ENCODE measurements at places on chromosomes 11 and 22.

GRCh38 chr11:17273211-17273610 lies 3.3 kb upstream of the NUCB2 start:
- no peak for DNase-seq

GRCh38 chr11:132844956-132845696 lies 687.2 kb downstream of the OPCML start:
- DNase-seq = no peak

- DNase-seq = no peak
These were observed 42.6 kb downstream of the TST start for GRCh38 chr22:36976606-36977005.

- no peak for DNase-seq
These were observed 310.8 kb upstream of the PITPNB start for GRCh38 chr22:28229566-28230485.

DNA sequence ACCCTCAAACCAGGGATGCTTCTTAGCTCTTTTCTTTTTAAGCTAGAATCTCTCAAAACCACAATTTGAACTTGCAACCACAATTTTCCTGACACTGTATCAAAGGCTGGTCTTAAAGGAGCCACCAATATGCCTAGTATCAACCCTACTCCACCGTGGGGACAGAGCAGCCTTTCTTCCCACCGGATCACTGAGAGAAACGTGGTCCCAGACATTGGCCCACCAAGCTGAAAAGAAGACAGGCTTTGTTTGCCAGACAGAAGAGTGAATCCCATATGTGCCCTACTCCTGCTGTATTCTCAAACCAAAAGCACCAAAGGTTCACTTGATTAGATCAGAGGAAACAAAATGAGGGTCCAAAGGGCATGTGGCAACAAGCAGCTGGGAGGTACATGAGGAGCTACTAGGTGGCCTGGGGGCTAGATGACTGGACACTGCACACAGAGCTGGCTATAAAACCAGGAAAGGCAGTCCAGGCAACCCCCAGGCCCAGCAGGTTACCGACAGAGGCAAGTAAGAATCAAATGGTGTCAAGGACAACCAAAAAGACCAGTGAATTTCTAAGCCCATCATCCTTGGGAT lies 3.6 kb upstream of the VWCE start:
- no peak for DNase-seq

DNA sequence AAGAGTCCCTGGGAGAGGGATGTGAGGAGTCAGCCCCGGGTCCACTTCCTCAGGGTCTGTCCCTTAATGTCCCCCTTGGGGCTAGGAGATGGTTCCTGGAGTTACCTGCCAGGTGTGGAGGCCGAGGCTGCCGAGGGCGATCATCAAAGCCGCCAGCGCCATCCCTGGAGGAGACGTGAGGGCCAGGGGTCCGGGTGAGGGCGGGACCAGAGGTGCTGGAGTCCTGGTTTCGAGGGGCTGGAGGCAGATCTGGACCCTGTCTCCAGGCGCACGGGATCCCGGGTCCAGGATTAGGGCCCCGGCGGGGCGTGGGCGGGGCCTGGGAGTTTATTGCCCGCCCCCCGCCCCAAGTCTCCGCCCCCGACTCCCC lies at the start of gene ART5:
Gene ART5 (minus strand): TSS at position 292 of the 370 bp plus-strand sequence. CDS start 130 bp downstream, at position 162.
- no peak for DNase-seq

DNA sequence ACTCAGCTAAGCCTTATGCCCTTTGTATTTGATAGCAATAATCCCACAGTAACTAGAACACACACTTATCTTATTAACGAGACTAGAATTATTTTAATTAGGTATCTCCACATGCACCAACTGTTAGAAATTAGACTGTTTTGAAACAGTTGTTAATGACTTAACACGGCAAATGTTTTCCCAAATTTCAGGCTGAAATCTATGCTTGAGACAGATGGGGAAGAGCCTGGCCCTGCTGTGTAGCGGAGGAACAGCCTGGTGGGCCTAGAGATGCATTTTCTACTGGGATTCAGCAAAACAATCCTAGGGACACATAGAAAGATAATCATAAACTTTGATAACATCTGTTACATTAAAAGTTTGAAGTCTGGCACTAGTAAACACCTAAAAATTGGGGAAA lies 273.4 kb downstream of the TTC28 start:
- no peak for DNase-seq

GRCh38 chr11:129580278-129580677 lies 204.6 kb downstream of the BARX2 start:
- DNase-seq = no peak

GRCh38 chr22:20741634-20742581 lies 32.0 kb upstream of the SERPIND1 start:
- DNase-seq = peak; percentile 31

DNA sequence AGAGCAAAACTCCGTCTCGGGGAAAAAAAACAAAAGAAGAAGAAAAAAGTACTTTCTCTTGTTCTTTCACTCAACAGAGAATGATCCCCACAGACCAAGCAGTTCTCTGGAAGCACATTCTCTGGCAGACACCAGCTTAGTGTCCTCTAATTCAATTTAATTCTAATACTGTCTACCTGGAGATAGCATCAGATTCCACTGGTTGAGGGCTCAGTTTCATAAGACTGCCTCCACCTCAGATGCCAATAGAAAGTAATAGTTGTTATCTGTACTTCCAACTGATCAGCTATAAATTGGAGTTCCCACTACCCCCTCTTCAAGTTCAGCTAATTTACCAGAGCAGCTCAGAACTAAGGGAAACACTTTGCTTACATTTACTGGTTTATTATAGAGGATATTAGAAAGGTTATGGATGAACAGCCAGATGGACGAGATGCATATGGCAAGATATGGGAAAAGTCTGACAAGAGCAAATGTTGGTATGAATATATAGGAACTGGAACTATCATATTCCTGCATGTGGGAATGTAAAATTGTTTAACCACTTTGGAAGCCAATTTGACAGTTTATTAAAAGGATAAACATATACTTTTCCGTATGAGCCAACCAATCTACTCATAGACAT lies 64.3 kb downstream of the TMEM135 start:
- no peak for DNase-seq

GRCh38 chr11:66687831-66688281 lies 10.2 kb upstream of the RBM4B start:
- DNase-seq = no peak

GRCh38 chr11:114044042-114044871 lies 15.3 kb upstream of the ZBTB16 start:
- DNase-seq = no peak

- DNase-seq = no peak
These were observed 29.2 kb downstream of the ADAMTS8 start for GRCh38 chr11:130399196-130399595.

GRCh38 chr11:44010789-44011251 lies 37.0 kb upstream of the ACCSL start:
- DNase-seq = no peak

DNA sequence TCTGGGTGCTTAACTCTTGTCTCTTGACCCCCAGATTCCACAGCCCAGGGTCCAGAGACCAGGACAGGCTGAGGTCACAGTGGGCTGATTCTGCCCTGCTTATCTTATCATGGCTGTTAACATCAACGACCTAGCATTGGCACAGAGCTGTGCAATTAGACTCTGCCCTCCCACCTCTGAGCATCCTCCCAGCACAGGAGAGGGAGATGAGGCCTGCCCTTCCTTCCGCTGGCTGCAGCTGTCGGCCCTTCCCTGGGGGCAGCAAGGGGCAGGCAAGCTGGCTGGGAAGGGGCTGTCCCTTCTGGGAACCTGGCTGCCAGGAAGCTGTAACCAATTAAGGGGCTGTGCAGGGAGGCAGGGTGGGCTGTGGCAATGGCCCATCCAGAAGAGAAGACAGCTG lies 22.5 kb downstream of the LRRC10B start:
- DNase-seq = no peak

DNA sequence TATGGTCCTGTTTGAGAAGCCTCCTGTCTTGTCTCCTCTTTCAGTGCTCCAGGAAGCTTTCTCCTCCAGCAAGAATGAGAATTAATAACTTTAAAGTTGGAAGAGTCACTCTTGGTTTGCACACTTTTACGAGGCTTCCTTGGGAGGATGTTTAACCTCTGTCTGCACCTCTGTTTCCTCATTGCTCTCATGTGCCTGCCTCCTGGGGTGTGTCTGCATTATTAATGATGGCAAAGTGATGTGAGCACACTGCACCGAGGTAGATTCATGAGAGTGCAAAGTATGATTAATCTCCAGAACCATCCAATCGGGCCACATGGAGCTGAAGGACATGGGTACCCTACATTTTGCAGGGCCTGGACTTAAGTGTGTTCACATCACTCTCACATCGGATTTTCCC lies 73.5 kb upstream of the TENM4 start:
- no peak for DNase-seq

GRCh38 chr11:8384199-8384821 lies 120.6 kb upstream of the LMO1 start:
- no peak for DNase-seq

DNA sequence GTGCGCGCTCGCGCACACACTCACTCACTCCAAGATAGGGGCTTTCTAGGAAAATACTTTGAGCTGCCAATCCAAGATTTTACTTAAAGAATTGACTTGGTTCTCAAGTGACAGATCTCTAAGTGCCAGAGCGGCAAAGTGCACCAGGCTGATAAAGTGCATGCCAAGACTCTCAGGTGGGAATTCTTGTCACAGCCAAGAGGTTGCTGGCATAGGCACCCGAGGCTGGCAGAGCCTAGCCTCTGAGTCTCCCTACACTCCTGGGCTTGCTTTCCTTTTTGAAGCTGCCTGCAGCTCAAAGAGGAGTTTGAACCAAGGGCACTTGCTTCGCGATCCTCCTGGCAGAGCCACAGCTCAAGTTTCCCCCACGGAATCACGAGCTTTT lies 2.5 kb upstream of the ADM start:
- no peak for DNase-seq

DNA sequence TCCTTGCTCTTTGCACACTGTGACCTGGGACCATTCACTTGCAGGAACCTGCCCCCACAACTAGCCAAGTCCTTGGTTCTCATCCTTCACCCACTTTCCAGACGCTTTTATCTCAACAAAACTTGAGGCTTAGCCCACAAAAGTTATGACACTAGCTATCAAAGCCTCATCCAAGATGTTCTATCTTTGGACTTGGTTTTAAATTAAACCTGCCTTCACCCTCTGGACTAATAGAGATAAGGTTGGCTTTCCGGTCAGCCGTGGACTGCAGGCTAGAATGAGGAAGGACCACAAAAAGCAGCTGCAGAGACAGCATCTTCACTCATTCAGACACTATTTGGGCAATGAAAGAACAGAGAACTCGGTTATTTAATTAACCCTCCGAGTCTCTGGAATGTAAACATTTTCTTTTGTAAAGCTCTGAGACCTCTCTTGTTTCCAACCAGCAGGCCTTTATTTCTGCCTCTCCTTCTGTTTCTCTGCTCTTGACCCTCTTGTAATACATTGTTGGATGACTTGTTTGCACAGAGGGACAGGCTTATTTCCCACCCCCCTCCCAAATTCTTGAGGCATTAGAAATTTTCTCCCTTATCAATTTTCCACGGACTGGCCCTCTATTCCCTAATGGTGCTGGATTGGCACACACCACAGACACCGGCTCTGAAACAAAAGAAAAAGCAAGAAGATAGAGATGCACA lies 41.4 kb downstream of the ARL14EP start:
- DNase-seq = no peak

DNA sequence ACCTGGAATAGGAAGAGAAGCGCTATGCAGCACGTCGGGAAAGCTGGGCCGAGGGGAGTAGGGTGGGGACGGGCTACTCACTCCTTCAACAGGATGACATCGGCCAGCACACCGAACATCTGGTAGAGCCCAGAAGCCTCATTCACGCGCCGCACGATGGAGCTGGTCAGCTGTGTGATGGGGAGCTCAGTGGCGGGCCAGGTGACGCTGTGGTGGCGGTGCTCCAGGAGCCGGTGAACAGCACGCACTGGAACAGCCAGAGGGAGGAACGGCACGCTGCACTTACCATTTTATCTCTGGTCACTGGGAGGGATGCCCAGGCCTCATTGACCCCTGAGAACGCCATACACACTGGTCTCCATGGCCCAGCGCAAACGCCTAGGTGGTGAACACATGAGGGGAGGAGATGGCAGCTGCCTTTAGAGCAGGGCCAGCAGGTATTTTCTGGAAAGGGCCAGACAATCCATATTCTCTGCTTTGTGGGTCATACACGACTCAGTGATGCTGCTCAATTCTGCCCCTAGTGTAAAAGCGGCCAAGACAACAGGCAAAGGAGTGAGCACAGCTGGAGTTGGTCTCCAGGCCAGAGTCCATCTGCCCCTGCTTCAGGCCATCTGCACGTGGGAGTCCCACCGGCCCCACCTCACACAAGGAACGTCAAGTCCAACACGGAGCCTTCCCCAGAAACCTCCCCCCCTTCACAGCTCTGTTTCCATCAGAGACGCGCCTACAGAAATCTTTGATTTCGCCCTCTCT lies 8.8 kb downstream of the FOXRED2 start:
- DNase-seq = no peak

DNA sequence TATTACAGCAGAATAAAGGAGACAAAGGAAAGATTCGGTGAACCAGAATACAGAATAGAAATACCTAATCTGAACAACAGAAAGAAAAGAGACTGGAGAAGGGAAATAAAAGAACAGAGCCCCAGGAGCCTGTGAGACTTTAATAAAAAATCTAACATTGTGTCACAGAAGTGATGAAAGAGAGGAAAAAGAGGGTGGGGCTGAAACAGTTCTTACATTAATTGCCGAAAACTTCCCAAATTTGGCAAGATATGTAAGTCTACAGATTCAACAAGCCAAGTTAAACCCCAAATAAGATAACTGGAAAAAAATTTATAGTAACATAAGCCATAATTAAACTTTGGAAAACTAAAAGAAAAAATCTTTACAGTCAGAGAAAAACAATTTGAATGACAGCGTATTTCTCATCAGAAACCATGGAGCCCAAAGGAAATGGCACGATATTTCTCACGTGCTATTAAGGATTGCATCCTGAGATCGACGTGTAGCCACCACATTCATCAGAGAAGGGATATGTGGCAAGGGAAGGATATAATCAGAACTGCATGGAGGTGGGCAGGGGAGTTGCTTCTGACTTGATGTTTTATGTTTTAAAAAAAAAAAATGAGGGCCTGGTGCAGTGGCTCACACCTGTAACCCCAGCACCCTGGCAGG lies 73.9 kb downstream of the SGSM3 start:
- DNase-seq = no peak

DNA sequence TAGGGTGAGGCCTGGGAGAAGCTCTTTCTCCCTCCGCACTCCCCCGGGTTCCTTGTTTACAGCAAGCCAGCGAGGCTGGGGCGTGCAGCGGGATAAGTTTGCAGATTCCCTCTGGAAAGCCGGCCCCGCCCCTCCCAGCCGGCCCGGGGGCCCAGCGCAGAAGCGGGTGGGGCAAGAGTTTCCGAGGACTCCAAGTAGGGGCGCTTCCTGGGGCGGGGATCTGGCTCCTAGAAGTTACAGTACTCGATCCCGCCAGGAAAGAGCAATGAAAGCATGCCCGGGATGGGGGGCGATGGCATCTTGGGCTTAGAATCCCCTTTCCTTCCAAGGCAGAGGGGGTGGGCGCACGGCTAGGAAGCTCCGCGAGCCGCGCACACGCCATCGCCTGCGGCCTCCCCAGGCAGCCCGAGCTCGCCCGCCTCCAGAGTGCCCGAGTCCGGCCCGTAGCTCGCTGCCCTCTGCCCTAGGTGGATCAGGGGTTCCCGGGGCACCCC lies 385 bp downstream of the TST start:
- DNase-seq = no peak

GRCh38 chr11:67470337-67471002 lies 1.4 kb upstream of the TMEM134 start:
- no peak for DNase-seq

Measured in stimulated activated CD4-positive, alpha-beta T cell treated with anti-CD3 and anti-CD28 coated beads, Interleukin-15, amount 100 ng/mL, for 24 hours (primary cell).